HS-5 (cell line): ENCODE measurements at places on chromosomes 2 and 18.

DNA sequence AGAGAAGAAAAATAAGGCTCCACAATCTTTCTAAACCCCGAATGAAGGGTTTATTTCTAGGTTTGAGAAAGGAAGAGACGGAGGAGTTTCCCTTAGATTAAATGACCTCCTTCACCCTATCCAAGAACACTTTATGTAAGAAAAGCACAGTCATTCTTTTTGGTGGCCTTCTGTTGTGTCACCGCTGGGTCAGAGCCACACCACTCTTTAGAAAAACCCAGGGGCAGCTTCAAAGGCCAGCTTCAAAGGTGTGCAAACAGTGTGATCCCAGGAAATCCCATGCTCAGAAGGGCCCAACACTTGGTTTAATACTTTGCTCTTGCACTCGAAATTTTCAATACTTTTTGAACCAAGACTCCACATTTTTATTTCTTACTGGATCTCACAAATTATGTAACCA lies 7.1 kb downstream of the ST8SIA3 start:
- DNase-seq = no peak

DNA sequence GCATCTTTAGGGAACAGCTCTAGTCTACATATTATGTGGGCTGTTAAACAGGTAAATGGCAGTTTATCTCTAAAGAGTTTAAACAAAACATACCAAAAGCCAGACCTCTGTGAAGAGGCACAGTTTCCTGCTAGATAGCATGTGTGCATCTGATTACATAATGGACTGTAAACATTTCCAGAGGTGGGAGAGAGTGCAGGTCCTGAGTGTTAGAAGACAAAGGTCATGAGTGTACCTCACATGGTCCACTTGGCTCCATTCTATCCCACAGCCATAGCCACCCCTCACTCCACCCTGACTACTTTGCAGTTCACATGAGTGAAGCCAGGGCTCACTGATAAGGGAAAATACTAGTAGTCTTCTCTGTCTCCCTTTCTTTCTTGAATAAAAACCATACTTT lies 233.4 kb downstream of the MTX2 start:
- no peak for DNase-seq

GRCh38 chr2:154158101-154158500 lies 286.4 kb downstream of the GALNT13 start:
- DNase-seq = no peak

- no peak for DNase-seq
These were observed 147.7 kb upstream of the GATA6 start for GRCh38 chr18:22021701-22022100.

DNA sequence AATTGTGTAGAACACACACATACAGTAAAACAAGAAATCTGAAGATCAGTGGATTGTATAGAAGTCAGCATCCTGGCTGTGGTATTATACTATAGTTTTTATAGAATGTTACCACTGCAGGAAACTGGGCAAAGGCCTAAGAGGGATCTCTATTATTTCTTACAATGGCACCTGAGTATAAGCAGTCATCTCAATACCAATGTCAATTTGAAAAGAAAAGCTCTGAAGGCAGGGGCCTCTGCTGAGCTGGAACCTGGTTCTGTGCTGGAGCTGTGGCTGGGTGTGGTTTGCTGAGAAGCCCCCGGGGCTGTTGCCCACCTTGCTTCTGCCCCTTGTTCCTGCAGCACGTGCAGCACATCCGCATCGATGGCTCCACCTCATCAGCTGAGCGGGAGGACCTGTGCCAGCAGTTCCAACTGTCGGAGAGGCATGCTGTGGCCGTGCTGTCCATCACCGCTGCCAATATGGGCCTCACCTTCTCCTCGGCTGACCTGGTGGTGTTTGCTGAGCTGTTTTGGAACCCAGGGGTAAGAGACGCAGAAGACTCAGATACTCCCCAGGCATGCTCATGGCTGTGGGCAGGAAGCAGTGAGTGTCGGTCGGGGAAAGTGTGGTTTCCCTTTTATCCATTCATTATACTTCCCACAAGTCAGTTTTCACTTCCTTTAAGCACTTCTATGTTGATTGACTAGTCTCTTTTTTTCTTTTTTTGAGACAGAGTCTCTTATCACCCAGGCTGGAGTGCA lies 23.5 kb upstream of the RPL37A start:
- no peak for DNase-seq

GRCh38 chr2:10331702-10332401 lies 29.1 kb downstream of the HPCAL1 start:
- no peak for DNase-seq

DNA sequence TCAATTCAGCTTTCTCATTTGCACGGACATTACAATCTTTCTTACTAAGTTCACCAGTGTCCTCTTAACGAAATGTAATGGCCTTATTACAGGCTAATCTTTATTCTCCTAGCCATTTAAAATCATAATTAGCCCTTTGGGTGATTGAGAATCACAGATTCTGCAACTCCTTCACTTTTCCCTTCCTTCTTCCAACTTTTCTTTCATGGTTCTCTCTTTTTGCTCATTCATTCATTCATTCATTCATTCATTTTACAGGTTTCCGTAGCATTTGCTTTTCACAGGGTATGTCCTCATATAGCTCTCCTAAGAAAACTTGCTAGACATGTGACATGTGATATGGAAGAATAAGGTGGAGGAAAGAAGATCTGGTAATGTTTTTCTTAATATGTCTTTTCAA lies 16.0 kb downstream of the TBR1 start:
- no peak for DNase-seq

DNA sequence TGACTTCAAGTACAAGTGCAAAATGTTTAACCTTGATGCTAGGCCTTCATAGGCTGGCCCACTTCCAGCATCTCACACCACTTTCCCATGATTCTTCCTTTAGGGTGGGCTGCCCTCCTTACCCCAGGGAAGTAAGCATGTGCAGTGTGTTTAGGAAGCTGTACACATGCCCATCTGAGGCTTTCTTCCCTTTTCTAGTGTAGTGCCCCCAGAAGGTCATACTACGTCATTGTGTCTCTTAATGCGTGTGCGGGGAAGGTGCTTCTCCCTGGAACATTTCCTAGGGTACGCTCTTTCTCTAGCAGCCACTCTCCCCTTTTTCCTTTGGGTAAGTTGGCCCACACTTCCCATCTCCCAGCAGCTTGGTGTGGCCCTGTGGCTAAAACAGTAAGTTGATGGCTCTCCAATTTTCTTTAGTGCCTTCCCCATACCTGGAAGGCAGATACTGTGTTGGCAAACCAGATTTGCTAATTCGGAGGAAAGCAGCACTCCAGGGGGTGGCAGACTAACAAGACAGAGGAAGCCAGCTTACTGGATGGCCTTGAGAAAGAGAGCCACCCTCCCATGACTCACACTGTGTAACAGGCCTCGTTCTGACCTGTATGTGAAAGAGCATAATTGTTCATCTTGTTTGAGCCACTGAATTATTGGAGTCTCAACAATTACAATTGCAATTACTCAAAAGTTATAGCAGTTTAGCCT lies 1.1 kb upstream of the SULT6B1 start:
- peak; percentile 74 for DNase-seq

DNA sequence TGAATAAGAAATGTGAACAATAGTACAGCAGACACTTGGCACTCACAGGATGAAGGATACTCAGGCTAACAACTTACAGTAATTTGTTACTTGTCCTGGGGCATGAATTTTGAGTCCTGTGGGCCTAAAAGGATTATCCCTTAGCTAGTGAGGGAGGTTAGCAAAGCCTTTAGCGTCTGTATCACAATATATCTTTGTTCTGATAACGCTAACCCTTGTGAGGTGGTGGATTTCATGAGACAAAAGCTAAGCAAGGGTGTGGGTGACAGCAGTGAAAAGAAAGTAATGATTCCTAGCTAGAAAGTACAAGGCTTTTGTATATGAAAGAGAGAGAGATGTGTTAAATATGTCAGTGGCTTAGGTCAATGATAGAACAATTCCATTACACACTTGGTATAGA lies 46.8 kb upstream of the TTC21B start:
- DNase-seq = no peak

DNA sequence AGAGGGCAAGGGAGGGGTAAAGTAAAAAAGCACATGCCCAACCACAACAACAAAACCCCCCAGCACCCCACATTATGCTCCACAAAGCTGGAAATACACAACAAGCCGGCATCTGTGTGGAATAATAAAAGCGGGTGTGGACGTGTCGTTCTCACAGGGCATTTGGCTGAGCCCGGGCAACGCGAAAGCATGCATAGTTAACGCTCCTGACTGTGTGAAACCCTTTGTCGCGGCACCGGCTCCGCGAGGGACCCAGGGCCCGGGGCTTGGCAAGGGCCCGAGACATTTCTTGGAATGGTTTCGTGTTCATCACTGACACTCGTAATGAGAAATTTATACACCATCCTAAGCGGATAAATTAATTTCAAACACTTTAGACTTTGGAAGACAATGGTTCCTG lies 165.6 kb downstream of the INHBB start:
- no peak for DNase-seq

GRCh38 chr2:234453216-234453615 lies 43.7 kb downstream of the ARL4C start:
- DNase-seq = no peak

DNA sequence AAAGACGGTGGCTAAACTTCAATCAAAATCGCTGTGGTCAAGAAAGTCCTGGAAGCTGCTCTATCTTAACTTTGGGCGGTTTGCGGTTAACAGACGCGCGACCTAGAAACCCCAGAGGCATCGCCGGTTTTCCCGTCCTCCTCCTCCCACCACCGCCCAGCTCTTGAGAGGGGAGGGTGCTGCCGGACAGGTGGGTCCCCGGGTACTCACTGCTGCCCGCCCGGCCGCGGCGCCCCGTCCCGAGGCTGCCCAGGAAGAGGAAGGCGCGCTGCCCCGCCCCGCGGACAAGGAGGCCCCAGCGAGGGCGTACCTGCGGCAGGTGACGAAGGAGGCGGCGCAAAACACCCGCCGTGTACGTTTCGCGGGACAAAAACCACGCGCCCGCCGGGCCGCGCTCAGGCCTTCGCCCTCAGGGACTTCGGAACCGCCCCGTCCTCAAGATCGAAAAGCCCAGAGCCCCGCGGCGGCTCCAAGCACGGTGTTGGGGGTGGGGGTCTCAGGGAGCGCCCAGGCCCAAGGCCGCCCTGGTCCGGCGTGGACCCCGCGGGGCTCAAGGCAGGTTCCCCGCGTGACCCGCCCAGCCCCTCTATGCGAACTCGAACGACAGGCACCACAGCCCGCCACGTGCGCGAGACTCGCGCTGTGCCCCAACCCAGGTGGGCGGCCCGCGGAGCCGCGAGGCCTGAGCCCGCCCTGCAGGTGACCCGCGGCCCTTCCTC lies at the start of gene SH3YL1:
Gene SH3YL1, minus strand, starts transcription at position 259 of the 719 bp plus-strand sequence. Its CDS starts 48 bp downstream, at position 211.
- DNase-seq = no peak

GRCh38 chr2:217054791-217055190 lies 194.9 kb upstream of the TNP1 start:
- no peak for DNase-seq

DNA sequence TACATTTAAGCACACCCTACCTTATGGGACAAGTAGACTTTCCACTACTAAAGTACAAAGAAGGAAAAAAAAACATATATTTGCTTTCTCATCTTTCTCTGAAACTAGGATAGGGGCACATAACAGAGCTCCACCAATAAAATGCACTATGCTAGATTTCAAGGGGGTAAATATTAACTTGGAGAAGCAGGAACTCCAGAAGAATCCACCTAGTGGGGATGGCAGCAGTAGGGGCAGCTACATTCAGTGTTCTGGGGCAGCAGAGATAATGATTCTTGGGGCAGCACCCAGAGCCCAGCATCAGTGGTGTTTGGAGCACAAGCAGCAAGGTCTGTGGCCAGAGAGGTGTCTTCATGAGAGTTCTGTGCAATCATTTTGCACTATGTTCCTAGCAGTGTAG lies 64.7 kb downstream of the DTNB start:
- no peak for DNase-seq

- no peak for DNase-seq
These were observed 31.2 kb downstream of the CREG2 start for GRCh38 chr2:101356055-101356454.

DNA sequence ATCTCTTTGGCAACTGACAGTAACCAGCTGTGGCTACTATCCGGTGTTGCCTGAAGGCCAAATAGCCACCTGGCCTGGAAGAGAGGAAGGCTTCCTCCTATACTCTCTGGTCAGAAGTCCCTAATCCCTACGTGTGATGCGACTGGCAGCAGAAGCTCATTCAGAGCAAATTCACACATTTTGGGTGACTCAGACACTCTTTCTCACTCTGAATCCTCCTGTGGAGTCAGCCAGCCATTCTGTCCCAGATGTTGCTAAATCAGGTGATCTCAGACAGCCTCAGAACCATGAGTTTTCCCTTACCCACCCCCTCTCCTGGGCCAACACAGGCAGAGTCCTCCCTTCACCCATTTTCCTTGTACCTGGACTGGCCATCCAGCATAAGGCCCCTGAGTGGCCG lies 34.7 kb downstream of the CFAP53 start:
- DNase-seq = no peak

GRCh38 chr18:13107074-13107473 lies 111.5 kb upstream of the LDLRAD4 start:
- no peak for DNase-seq

DNA sequence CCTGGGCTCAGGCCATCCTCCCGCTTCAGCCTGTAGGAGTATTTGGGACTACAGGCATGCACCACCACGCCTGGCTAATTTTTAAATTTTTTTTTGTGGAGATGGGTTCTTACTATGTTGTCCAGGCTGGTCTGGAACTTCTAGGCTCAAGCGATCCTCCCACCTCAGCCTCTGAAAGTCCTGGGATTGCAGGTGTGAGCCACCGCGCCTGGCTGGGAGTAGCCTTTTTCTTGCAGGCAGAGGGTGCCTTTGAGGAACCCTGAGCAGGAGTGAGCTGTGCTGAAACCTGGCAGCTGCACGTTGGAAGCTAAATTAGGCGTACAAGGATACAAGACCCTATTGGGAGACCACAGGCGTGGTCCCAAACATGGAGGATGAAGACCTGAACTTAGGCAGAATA lies 8.0 kb downstream of the CTDSP1 start:
- no peak for DNase-seq

GRCh38 chr2:207155516-207156444 lies 10.0 kb downstream of the KLF7 start:
- no peak for DNase-seq

DNA sequence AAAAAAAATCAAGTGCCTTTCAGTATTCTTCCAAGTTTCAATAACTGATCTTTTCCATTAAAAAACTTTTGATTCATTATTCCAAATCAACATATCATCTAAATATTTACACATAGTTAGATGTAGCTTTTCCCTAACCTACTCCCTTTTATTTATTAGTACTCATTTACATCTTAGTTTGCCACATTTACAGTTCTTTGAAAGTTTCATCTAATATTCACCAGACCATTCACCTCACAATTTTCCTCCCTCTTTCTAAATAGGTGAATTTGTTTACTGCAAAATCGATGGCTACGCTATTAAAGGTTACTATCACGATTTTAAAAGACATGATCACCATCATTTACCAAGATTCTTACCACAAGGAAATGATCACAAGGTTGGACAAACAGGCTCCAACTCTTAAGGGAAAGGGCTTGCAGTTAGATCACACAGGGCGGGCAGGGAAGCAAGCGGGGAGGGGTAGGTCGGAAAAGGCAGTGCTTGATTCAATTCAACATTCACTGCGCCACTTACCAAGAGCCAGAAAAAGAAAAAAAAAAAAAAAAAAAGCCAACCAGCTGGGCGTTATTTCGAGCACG lies 654 bp upstream of the MARCHF7 start:
- DNase-seq = peak; percentile 30

GRCh38 chr2:28702878-28703277 lies 48.8 kb upstream of the PPP1CB start:
- no peak for DNase-seq

- DNase-seq = no peak
These were observed 165.7 kb downstream of the CPS1 start for GRCh38 chr2:210722092-210722491.
